Choroid plexus epithelial cell (primary cell): ENCODE measurements at places on chromosomes 7 and 10.
A peak's percentile ranks its signal among the peaks of the same experiment; 100 is the strongest.

- no peak for DNase-seq
Observed at GRCh38 chr7:1081336-1081735, 6.6 kb upstream of the GPER1 start.

DNA sequence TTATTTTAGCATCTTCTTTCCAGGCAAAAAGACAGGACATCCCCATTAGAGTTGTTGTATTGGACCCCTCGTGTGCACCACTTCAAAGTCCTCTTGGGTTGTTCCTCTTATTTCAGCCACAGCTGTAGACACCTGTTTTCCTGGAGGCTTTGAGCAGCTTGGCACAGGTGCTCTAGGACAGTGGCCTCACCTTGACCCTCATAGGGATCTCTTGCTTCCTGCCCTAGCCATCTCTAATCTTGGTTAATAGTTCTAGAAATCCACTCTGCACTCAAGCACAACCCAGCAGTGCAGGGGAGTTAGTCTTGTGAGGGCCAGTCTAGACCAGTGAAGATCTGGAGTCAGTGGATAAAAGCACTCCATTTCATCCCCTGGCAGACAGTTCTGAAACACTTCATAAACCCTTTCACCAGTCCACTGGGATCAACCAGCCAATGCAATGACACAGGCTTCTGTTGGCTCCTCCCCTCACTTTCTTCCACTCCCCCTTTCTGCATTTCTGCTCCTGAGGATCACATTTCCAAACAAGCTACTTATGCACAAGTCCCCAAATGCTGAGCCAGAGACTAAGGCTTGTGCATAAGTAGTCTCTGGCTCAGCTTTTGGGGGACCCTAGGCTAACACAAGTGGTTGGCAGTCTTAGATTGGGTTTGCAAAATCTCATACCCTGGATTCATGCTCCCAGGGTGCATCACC lies 131.5 kb upstream of the LAMB4 start:
- DNase-seq, result peak; percentile 15

GRCh38 chr7:46576950-46577349 lies 655.9 kb upstream of the IGFBP3 start:
- DNase-seq, result peak; percentile 49

GRCh38 chr7:99037327-99037940 lies 106.5 kb downstream of the SMURF1 start:
- DNase-seq, result no peak

DNA sequence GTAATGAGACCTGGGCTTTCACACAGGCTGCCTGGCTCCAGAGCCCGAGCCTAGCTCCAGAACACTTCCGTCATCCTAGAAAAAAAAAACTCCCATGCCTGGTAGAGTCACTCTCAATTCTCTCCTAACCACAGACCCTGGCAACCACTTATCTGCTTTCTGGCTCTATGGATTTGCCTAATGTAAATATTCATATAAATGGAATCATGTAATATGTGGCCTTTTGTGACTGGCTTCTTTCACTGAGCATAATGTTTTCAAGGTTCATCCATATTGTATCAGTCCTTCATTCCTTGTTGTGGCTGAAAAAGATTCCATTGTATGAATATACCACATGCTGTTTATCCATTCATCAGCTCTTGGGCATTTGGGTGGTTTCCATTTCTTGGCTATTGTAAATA lies 167.7 kb upstream of the MKLN1 start:
- DNase-seq, result peak; percentile 55

- DNase-seq, result no peak
Observed at GRCh38 chr7:50591480-50592438, 26.6 kb upstream of the DDC start.

DNA sequence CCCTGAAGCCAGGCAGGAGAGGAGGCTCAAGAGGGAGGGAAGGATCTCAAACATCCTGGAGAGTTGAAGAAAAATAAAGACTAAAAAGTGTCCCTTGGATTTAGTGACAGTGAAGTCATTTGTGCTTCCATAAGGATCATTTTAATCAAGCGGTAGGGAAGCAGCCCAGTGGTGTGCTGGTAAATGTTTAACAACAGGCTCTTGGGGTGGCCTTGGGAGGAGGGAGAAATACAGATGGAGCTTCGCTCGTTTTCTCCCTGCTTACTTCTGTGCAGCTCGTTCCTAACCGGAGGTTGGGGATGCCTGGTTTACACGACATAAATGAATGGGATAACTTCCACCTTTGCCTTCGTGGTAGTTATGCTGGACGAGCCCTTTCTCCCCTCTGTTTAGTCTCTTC lies 140.0 kb downstream of the CAMK1D start:
- no peak for DNase-seq

DNA sequence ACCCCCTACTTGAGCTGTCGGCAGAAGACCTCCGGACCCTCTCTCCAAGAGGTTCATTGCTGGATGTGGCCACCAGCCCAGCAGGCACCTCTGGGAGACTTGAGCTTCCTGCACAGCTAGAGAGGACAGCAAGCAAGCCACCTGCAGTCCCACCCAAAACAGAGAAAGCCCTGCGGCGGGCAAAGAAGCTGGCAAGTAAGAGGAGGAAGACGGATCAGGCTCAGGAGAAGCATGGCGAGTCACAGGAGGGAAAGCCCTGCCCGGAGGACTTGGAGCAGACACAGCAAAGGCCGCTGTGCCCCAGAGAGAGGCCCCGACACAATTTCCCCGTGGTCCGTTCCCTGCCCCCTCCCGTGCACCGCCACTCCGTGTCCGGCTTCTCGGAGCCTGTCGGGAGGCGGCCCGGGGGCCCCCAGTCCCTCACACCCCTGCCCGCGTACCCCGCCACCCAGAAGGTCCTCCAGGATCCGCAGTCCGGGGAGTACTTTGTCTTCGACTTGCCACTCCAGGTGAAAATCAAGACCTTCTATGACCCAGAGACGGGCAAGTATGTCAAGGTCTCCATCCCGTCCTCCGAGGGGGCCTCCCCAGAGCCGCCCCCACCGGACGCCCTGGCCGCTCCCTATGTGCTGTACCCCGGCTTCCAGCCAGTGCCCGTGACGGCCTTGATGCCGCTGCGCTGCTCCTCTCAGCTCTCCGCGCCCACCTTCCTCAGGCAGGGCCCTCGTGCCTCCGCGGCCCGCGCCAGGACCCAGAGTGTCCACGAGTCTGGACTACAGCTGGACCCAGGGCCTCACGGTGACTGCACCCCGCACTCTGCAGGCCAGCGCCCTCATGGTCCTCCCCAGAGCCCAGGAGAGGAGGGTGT lies 27.2 kb downstream of the C10orf71 start:
- DNase-seq, result no peak

- DNase-seq, result no peak
Observed at GRCh38 chr10:34206078-34206934, 608.8 kb downstream of the PARD3 start.

DNA sequence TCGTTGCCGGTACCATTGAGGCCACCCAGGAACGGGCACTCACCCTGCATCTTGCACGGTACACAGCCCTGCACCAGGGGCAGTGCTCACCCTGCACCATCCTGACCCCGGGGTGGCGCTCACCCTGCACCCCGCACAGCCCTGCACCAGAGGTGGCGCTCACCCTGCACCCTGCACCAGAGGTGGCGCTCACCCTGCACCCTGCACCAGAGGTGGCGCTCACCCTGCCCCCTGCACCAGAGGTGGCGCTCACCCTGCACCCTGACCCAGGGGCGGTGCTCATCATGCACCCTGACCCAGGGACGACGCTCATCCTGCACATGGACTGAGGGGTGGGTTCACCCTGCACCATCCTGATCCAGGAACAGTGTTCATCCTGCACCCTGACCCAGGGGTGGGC lies 6.4 kb downstream of the TUBGCP2 start:
- DNase-seq, result no peak

DNA sequence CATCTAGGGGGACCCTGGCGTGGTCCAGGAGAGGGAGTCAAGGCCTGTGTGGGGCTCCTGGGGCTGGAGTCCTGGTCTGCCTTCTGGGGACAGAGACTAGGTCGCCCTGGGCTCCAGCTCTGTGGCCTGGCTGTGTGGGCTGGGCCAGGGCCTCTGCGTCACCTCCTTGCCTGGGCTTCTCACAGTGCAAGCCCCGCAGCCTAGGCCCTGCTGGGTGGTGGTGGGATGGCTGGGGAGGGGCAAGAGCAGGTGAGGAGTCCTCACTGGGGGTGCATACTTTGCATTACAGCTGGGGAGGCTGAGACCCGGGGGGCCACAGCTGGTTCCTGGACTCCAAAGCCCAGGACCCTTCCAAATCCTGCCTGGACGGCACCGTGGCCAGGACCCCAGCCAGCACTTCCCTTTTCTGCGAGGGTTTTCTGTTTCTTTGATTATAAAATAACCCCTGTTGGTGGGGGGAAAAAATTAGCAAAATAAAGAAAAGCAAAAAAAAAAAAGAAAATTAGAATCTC lies 23.5 kb downstream of the PWWP2B start:
- DNase-seq, result no peak

- peak; percentile 73 for DNase-seq
Observed at GRCh38 chr7:964401-965231, 10.1 kb upstream of the ADAP1 start.

DNA sequence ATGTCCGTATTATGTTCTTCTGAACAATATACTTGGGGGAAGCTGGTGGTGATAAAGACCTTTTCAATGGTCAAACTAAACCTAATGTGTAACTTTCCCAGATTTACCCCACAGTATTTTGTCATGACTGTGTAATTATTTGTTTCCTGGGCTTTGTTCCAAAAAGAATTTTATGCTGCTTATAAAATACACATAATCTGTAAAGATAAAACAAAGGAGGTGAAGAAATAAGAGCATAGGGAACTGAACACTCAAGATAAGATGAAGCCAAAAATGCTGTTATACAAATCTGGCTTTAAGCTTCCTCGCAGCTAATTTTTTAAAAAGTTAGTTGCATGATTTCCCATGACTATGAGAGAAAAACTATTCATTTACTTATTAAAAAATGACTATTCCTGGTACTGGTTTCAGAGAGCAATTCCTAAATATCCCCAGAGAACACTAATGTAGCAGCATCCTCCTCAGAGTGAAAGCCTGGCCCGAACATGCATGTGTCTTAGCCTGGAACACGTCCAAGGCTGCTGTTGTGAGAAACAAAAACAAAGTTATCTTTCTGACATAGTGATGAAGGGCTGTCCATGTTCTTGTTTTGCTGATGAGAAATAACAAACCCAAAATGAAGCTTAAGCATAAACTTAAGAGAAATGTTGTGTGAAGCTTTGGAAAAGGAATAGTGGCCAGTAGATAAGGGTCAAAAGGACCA lies 33.9 kb downstream of the MALSU1 start:
- DNase-seq, result peak; percentile 86
